ENCODE measurements at places on chromosomes 5 and 9.

GRCh38 chr5:153672347-153673090, 182.0 kb downstream of the GRIA1 start:
- no peak for DNase-seq

GRCh38 chr5:90983148-90983547, 400.0 kb downstream of the ARRDC3 start:
- DNase-seq, result no peak

DNA sequence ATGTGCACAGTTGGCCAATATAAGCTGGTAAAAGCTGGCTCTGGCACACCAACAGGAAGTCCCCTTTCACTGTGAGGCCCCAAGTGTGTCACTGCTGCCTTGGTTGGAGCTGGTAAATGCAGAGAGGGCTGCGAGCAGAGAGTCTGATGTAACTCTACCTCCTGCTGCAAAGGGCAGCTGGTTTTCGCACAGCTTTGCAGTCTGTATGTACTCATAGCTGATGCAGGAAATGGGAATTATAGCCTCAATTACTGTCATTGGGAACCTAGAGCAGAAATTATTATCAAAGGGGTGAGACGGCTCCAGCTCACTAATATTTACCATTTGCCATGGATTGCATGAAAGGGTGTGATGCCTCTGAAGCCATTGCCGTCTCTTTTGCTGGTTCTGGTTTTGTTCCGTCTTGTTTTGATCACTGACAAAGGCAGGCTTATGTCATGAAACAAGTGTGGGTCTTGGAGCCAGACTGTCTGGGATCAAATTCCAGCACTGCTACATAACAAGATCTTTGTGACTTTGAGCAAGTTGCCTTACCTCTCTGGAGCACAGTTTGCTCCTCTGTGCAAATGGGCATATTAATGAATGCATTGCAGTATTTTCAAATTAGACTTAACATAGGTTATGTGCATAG, 124.3 kb upstream of the SLC25A48 start:
- no peak for DNase-seq

DNA sequence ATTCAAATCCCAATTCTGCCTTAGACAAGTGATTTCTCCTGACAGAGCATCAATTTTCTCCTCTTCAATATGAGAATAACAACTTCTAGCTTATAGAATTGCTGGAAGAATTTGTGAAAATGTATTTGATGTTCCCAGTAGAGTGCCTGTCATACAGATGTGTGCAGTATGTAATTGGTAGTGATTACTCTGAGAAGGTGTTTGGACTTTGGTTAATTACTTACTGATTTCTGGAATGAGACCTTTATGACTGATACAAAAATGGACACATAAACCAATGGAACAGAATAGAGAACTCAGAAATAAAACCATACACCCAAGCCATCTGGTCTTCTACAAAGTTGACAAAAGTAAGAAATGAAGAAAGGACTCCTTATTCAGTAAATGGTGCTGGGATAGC, 101.9 kb upstream of the TRIM32 start:
- DNase-seq, result no peak

All from Caco-2 (cell line).